ENCODE measurements at places on chromosomes 2 and 18. TPM values are rescaled to one million over a fixed set of nuclear protein-coding genes. Genes with fewer than 3 reads are reported as not detected.

Gene GKN1
- total RNA-seq = not detected

Gene RTP5
- 0.10 TPM for total RNA-seq

Gene SIX3
- not detected for total RNA-seq

Gene THOC1
- 44.5 TPM for total RNA-seq

Gene MRPS9
- 17.2 TPM for total RNA-seq

Gene PDE11A
- total RNA-seq = 1.2 TPM

Gene TMEM178A
- total RNA-seq = 0.68 TPM

Gene PRKAG3
- not detected for total RNA-seq

DNA sequence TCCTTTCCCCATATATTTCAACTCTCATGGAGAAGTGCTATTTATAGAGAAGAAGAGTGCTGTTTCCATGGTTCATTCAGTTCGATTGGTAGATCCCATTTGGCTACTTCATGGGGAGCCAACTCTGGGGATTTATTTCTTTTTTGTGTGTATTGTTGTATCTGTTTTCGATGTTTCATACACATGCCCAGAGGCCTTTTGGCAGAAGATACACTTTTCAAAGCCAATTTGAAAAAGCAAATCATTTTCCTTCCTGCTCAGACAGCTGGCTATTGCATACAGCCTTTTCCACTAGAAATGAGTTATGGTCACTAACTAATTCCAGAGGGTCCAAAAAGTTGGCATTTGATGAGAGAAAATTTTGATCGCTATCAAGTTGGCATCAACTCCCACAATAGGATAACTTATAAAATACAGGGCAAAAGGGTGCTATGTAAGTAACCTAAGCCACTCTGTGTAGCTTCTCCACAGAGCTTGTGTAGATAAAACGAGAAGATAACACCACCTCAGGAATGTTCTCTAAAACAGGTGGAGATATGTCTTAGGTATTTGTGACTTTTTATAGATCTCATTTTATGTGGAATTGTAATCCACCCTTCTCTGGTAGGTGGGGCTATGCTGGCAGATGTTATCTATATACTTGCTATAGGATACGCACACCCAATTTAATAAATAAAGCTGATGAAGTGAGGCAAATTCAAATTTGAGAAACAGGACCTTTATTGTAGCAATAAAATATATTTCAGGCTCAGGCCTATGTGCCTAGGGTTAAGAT lies 798.5 kb downstream of the SATB2 start:
- DNase-seq = no peak

DNA sequence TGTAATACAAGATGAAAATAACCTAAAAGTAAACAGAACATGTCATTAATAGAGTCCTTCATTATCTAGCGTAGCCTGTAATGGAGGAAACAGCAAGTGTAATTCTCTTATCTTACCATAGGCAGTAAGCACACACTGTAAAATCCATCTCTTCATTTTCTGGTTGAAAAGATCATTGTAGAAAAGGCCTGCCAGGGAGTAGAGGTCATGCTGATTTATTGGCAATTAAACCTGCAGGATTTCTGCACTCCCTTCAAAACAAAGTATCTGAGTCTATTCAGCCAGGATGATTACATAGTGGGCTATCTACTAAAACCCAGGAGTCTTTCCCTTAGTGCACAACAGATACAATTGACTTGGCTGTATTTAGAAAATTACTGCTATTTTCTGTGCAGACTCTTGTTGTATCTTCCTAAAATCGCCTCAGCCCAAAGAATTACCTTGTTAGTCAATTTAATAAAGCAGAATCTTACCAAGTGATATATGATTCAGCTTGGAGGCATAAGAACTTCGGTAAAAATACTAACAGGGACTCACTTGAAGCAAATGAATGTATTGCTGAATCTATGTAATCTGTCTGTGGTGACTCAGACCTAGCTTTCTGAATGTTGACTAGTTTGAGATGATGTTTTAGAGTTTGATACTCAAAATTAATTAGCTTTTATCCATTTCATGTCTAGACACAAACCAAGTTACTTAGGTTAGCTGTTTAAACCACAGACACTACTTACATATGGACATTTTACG lies 250.4 kb upstream of the STON1 start:
- no peak for DNase-seq

- no peak for DNase-seq
Observed at GRCh38 chr18:5975111-5976002, 80.0 kb upstream of the TMEM200C start.

DNA sequence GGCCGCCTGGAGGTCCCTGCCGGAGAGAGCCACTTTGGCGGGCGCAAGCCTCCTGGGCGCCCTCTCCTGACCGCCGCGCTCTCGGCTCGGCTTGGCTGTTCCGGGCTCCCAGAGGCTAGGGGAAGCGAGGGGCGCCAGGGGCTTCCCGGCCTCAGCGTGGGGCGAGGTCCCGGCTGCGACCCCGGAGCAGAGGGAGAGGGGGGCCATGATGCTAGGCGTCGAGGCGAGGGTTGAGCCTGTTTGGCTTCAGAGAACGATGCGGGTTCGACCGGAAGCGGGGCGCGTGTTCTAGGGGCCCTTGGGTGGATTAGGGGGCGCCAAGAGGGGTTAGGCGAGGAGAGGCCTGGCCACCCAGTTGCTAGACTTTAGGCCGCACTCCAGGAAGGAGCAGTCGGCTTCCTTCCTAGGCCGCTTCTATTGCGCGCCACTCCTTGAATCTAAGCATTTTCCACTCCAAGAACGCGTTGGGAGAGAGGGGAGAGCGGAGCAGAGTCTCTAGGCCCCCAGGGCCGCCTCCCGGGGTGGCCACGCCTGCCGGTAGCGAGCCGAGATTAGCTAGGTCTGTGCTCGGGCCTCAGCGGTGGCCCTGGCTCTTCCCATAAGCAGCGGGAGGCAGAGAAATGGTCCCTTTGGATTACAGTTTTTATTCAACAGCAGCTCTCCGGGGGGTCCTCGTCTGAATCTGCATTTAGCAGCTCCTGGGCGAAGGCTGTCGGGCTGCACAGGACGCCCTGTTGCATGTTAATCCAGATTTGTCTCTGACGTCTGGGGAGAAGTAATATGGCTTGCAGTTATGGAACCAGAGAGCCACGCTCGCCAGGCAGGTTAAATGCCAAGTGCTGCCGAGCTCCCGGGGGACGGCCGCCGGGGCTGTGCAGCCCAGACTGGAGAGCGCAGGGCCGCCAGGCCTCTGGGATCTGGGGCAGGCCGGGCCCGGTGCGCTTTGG lies 11.3 kb downstream of the MEIS1 start:
- DNase-seq = no peak

GRCh38 chr2:216222650-216223352 lies 113.7 kb downstream of the XRCC5 start:
- no peak for DNase-seq

- no peak for DNase-seq
Observed at GRCh38 chr2:20453087-20453486, 6.2 kb downstream of the RHOB start.

DNA sequence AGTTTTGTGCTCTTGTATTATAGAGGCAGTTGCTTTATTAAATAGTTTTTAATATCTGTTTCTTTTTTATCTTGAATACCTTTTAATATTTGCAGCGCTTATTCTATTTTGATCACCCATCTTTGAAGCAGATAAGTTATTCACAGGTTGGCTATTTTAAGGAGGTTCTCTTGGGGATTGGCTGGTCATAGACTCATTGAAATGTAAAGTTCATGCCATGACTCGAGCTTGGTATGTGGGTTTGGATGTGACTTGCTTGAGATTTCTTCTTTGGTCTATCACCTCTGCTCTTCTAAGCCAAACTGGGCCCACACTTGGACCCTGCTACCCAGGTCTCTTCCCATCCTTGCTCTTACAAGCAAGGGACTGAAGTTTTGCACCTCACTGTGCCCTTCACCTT lies 33.6 kb downstream of the FARP2 start:
- DNase-seq = no peak

GRCh38 chr2:142020368-142020767 lies 110.4 kb downstream of the LRP1B start:
- DNase-seq = no peak

GRCh38 chr18:43277164-43277600 lies at the start of gene SYT4:
TSS of gene SYT4 (minus strand) at chr18:43277490. CDS start at chr18:43277281, 209 bp downstream.
- DNase-seq = no peak

DNA sequence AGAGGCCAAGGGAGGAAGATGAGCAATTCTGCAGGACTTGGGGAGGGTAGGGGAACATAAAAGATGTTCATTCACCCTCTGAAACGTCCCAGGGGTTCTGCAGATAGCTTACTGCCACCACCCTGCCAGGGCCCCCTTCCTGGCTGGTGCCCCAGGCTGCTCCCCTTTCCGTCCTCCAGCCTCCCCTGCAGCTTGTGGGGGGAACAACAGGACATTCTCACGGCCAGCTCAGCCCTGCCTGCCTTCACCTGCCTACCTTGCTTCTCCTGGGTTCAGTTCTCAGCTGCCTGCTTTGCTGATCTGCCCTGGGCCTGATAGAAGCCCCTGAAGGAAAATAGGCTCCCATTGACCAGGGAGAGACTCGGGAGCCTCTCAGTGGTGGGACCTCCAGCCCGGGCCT lies 251.1 kb downstream of the CELF4 start:
- no peak for DNase-seq

DNA sequence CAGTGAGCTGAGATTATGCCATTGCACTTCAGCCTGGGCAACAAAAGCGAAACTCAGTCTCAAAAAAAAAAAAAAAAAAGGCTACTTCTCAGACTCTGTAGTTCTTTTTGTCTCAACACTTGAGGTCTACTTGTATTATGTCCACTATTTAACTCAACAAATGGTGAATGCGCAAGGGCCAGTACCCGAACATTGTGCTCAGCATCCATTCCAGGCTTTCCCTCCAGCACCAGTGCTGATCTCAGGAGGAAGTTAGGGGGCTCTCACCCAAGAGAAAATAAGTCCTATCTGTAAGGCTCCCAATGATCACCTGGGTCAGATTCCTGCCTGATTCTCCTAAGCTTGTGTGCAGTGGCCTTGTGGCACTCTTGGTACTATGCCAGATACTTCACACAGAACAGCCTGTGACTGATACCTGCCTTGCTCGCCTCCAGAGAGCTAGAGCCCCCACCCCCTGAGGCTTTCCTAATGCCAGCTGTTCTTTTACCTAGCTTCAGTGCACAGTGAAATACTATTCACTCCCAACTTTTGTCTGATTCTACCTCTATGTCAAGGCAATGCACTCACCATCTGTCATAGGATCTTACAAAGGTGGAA lies 74.9 kb downstream of the INO80D start:
- DNase-seq = no peak

DNA sequence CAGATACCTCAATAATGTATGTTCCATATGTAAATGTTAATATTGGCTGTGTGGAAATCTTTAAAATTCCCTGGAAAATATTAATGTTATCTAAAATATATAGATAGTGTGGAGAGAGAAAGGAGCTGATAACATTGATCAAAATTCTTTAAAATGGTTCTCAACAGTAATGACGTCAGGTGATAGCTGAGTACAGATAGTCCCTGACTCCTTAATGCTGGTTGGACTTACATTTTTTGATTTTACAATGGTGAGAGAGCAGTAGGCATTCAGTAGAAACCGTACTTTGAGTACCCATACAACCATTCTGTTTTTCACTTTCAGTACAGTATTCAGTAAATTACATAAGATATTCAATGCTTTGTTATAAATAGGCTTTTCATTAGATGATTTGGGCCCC lies 146.6 kb downstream of the GALNT3 start:
- no peak for DNase-seq

DNA sequence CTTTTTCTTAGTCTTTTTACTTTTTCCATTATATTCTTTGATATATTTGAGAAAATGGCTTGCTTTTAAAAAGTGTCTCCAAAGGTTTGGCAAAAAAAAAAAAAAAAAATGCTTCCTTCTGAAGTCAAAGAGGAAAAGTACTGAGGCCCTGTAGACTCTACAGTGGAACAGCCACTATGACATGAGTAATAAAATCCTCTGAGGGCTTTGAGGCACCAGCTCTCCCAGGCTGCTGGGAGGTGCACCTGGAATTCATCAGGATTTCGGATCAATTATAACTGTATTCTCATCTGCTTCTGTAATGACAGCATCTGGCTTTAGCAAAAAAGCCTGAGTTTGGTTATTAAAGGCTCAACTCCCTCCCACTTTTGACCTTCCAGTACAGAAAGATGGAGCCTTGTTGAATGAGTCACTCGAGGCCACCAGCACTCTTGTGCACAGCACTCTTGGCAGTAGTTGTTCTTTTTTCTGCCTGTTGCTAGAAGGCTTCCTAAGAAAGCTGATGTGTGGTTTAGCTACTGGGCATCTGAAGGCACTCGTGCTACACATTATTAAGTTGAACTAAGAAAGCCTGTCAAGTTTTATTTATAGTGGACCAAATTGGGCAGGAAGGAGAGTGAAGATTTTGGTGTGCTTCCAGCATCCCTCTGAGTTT lies 131.3 kb downstream of the PRPF40A start:
- no peak for DNase-seq

GRCh38 chr2:189719571-189719970 lies 43.0 kb downstream of the OSGEPL1 start:
- no peak for DNase-seq

GRCh38 chr2:239192456-239192855 lies 208.4 kb downstream of the HDAC4 start:
- peak; percentile 82 for DNase-seq
